IMR-90 (cell line): ENCODE measurements at places on chromosomes 3 and 15.

DNA sequence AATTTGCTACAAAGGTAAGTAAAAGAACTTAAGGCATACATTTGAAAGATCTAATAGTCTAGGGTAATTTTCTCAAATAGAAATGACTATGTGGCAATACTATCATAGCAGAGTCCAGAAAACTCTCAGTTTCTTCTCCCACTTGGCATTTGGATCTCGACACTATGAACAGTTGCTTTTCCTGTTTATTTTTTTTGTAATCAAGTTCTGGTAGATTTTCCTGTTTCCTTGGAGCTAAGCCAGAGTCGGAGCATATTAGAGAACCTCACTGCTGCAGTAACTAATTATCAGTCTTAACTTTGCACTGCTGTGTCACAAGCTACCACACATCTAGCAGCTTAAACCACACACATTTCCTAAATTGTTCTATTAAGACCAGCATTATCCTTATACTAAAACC lies 44.9 kb upstream of the ZNF385D start:
- no peaks in the 10 kb centered on the region for H3K36me3 ChIP-seq
- H3K4me1 ChIP-seq = no peaks in the 10 kb centered on the region
- no peaks in the 10 kb centered on the region for H3K27me3 ChIP-seq
- no peak for DNase-seq
- no peak overlapping the region for H3K4me3 ChIP-seq

GRCh38 chr3:48463703-48464102 lies 17.2 kb downstream of the ATRIP start:
- DNase-seq = no peak
- H3K4me1 ChIP-seq = peaks cover 19% of the 10 kb centered on the region
- no peak overlapping the region for H3K4me3 ChIP-seq

- H3K4me3 ChIP-seq = no peak overlapping the region
- H3K27me3 ChIP-seq = no peaks in the 10 kb centered on the region
- no peak overlapping the region for H3K27ac ChIP-seq
- H3K4me1 ChIP-seq = no peaks in the 10 kb centered on the region
- peaks cover 2% of the 10 kb centered on the region; the same call in 1 of the 2 replicates for H3K36me3 ChIP-seq
- DNase-seq = peak; percentile 27
Measured at GRCh38 chr3:94115482-94115881, 52.6 kb downstream of the NSUN3 start.

DNA sequence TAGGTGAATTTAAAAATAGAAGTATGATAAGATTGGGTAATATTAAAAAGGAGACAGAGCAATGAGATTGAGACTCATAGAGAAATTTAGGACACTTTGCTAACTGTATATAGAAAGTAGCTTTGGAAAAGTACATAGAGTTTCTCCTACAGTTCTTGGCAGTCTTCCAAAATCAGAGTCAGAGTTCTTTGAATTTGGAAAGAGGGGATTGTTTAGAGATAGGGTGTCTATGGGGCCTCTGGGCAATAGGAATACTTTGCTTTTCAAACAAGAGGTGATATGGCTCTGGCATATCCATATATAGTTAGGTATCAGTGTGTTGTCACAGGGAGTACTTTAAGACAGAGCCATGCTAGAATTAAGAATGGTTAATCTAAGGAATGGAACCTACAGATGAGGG lies 477.1 kb upstream of the KCNMB2 start:
- peak overlapping the region; percentile 53; the same call in 1 of the 2 replicates for H3K27ac ChIP-seq
- no peak overlapping the region for H3K4me3 ChIP-seq
- H3K27me3 ChIP-seq = no peaks in the 10 kb centered on the region
- DNase-seq = peak; percentile 57

DNA sequence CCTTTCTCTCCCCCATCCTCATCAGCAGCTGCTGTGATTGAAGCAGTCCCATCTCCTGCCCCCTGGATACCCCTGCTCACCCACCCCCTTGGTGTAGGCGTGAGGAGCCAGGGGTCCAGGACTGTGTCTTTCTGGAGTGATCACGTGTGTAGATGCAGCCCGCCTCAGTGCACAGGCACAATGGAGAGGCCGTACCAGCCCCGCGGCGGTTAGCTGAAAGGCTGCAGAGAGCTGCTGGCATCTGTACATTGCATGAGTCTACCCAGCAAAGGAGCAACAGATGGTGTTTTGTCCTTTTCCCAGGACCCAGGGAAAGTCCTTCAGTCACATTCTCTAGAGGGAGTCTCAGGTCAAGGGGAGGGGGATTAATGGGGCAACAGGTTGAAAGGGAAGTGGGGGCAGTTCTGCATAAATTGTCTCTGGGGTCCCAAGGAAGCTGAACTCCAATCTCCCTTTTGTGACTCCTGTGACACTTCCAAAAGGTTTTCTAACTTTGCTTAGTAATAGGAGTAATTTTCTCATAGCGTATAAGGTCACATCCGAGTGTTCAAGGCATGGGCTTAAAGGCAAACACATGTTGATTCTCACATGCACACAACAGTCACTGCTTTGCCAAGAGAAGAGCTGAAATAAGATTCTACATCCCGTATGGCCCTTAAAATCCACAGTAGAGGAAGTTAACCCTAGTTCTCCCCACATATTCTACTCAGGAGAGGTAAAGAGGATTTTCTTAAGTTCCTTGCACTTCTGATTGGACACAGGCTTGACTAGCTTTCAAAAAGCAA lies 7.1 kb downstream of the CSPG5 start:
- peaks cover 53% of the 10 kb centered on the region for H3K27me3 ChIP-seq
- DNase-seq = no peak
- H3K36me3 ChIP-seq = no peaks in the 10 kb centered on the region
- H3K4me1 ChIP-seq = no peaks in the 10 kb centered on the region
- H3K27ac ChIP-seq = no peak overlapping the region

DNA sequence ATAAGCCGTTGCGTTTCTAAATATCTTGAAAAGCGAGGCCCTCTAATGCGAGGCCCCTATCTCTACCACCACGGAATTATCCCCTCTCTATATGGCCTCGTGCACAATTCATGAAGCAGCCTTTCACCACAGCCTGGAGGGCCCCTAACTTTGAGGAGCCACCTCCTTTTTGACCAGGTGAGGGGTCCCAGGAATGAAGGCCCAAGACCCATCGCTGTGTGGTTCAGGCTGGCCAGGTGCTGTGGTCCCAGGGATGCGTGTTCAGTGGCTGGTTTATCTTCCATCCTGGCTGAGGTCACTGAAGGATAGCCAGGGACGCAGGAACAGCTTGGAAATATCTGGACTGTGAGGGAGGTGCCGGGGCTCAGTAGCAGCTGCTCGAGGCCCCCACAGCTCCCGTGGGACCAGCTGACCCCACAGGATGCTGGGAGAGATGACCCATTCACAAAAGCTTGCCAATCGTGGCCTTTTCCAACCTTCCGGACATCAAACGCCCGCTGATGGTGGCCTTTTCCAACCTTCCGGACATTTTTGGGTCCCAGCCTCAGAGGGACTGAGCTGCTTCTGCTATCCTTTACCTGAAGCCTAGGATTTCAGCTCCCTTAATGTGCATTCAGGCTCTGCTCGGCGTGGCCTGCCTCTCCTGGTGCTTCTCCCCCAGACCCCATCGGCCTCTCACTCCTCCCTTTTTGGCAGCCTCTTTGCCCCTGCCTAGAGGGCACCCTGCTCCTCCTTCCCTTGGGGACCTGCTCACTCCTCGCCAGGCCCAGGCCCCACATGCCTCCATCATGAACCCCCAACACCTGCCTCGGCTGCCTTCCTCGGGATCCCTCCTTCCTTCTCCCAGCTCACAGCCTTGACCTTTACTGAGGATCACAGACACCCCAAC lies 140.9 kb downstream of the CHSY1 start:
- H3K27me3 ChIP-seq = no peaks in the 10 kb centered on the region
- no peaks in the 10 kb centered on the region for H3K36me3 ChIP-seq
- H3K27ac ChIP-seq = no peak overlapping the region
- DNase-seq = no peak

GRCh38 chr15:71469413-71469812 lies 340.9 kb upstream of the NR2E3 start:
- peak; percentile 12 for DNase-seq
- peaks cover under 1% of the 10 kb centered on the region for H3K4me1 ChIP-seq
- no peaks in the 10 kb centered on the region for H3K27me3 ChIP-seq
- H3K27ac ChIP-seq = no peak overlapping the region
- H3K4me3 ChIP-seq = no peak overlapping the region

DNA sequence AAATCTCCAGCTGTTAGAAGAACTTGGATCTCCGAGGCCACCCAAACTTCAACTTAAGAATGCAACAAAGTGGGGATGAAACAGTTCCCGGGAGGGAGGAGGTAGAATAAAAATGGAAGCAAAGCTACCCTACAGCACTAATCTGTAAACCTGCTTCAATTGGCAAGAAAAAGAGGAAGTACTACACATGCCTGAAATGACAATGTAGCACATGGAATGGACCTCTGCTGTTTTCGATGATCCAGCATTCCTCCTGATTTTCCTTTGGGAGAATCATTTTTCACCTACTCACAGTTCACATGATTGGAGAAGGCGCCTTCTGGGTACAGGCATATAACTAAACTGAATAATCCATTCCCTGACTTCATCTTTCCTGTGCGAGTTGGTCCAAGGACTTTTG lies 1081.5 kb downstream of the FHIT start:
- H3K27ac ChIP-seq = no peak overlapping the region
- H3K4me1 ChIP-seq = no peaks in the 10 kb centered on the region
- H3K27me3 ChIP-seq = no peaks in the 10 kb centered on the region
- no peak overlapping the region for H3K4me3 ChIP-seq
- DNase-seq = no peak

DNA sequence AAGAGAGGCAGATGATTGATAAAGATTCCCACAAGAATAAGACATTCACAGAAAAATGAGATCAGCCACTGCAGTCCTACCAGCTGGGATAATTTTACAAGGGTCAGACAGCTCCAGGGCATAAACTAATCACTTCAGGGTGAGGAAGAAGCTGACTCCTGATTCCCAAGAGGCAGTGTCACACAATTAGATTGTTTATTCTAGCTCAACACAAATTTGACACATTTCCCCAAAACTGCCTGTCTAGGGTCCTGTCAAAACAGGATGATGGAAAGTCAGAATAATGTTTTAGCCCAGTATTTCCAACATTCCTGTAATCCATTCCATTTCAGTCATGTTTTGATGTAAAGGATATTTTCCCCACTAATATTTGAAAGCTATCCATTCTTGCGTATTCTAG lies 110.8 kb downstream of the TNIK start:
- H3K4me1 ChIP-seq = peaks cover 3% of the 10 kb centered on the region
- no peak overlapping the region for H3K4me3 ChIP-seq
- H3K27ac ChIP-seq = no peak overlapping the region
- H3K27me3 ChIP-seq = no peaks in the 10 kb centered on the region

GRCh38 chr3:125072301-125072700 lies 16.5 kb upstream of the HEG1 start:
- peak; percentile 63 for DNase-seq
- peaks cover 17% of the 10 kb centered on the region for H3K4me1 ChIP-seq
- no peak overlapping the region for H3K4me3 ChIP-seq
- H3K27me3 ChIP-seq = no peaks in the 10 kb centered on the region

GRCh38 chr15:91862891-91863504 lies 9.5 kb downstream of the SLCO3A1 start:
- peaks cover 17% of the 10 kb centered on the region for H3K4me1 ChIP-seq
- H3K27ac ChIP-seq = no peak overlapping the region
- no peak overlapping the region for H3K4me3 ChIP-seq
- H3K27me3 ChIP-seq = no peaks in the 10 kb centered on the region
- DNase-seq = no peak

DNA sequence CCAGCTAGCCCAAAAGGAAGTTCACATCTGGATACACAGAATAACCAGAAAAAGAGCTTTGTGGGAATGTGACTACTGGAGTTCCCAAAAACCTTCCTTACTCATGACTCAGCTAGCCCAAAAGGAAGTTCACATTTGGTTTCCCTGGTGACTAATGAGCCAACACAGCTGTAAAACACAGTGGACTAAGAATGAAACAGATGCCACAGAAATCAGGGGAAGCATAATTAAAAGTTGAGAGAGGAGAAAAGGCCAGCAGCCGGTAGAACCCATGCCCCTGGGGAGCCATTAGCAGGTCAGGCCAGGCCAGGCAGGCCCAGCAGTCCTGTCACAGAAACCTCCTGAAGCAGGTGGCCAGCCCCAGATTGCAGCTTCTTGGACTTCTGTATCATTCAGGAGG lies 130.3 kb downstream of the GHSR start:
- H3K4me1 ChIP-seq = peaks cover 37% of the 10 kb centered on the region
- no peak overlapping the region for H3K4me3 ChIP-seq
- H3K27me3 ChIP-seq = no peaks in the 10 kb centered on the region
- peak; percentile 96 for DNase-seq
- peaks cover 33% of the 10 kb centered on the region for H3K36me3 ChIP-seq
- peak overlapping the region; percentile 65 for H3K27ac ChIP-seq

DNA sequence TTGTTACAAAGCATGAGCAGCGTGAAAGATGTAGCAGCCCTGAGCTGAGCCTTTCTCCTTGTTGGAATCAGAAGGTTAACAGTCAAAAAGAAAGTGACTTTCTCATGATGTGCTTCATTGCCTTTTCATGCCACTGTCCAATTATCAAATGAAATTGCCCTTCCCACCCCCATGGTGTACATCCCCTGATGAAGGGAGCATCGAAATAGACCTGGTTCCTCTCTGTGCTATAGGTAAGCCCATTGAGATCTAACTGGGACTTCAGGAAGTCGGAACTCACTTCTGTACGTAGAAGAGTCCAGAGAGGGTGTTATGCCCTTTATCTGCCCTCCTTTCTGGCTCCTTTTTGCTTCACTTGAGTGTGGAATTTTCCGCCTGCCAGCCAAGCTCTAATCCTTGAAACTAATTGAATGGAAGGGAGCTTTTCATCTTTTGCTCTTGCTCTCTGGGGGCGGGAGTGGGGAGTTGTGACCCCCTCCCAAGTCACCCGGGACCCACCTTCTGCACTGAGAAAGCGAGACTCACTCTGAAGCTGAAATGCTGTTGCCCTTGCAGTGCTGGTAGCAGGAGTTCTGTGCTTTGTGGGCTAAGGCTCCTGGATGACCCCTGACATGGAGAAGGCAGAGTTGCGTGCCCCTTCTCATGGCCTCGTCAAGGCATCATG lies 20.9 kb downstream of the ABHD6 start:
- DNase-seq = no peak
- no peak overlapping the region for H3K4me3 ChIP-seq
- peaks cover 11% of the 10 kb centered on the region for H3K4me1 ChIP-seq
- peaks cover 7% of the 10 kb centered on the region for H3K36me3 ChIP-seq
- H3K27ac ChIP-seq = no peak overlapping the region

GRCh38 chr3:188309437-188310269 lies 155.7 kb downstream of the LPP start:
- H3K36me3 ChIP-seq = peaks cover 7% of the 10 kb centered on the region; the same call in 1 of the 2 replicates
- no peaks in the 10 kb centered on the region for H3K27me3 ChIP-seq
- no peak for DNase-seq
- no peak overlapping the region for H3K27ac ChIP-seq
- peaks cover 4% of the 10 kb centered on the region; the same call in 1 of the 2 replicates for H3K4me1 ChIP-seq

GRCh38 chr15:85759376-85759775 lies 35.3 kb downstream of the KLHL25 start:
- no peak overlapping the region for H3K27ac ChIP-seq
- H3K27me3 ChIP-seq = no peaks in the 10 kb centered on the region
- no peak for DNase-seq
- H3K36me3 ChIP-seq = peaks cover 7% of the 10 kb centered on the region; the same call in 1 of the 2 replicates
- no peaks in the 10 kb centered on the region; the same call in 1 of the 2 replicates for H3K4me1 ChIP-seq

DNA sequence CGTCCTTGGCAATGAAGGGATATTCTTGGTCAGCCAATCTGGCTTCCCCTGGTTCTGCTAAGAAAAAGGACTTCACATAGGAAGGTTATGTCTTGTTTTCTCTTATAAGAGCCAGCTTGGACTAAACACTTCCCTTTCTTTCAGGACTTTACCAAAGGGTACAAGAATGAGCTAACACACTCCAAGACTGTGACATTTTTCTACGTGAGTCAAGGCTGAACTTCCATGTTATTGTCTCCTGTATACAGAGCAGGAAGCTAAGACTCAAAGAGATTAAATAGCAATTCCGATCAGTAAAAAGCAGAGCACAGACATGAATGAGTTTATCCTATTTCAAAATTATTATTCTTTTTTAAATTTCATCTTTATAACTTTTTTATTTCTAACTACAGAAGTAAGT lies 63.3 kb upstream of the STT3B start:
- no peak overlapping the region for H3K4me3 ChIP-seq
- H3K4me1 ChIP-seq = no peaks in the 10 kb centered on the region
- DNase-seq = no peak
